ENCODE measurements at places on chromosomes 1 and 21. TPM values are rescaled to one million over a fixed set of nuclear protein-coding genes. Genes with fewer than 3 reads are reported as not detected.

DNA sequence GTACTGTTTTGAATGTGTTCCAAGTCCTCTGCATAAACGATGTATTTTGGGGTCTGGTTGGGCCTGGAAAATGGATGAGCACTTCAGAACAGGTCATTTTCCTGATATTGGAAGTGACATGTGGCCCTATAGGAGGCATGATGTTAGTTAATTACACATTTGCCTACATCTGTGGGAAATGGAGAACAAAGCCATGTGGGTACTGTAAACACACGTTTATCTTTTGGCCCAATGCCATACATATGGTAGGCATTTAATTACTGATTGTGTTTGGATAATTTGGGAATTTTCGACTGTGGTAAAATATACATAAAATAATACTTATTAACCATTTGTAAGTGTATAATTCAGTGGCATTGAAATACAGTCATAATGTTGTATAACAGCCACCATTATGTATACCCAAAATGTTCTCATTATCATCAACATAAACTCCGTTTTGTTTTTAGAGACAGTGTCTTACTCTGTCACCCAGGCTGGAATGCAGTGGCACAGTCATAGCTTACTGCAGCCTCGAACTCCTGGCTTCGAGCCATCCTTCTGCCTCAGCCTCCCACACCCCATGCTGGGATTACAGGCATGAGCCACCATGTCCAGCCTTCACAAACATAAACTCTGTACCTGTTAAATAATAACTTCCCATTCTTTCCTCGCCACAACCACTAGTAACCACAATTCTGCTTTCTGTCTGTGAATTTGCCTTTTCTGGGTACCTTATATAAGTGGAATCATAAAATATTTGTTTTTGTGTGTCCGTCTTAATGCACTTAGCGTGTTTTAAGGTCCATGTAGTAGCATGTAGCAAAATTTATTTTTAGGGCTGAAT, 11.9 kb upstream of the RNPEP start:
- no peak for DNase-seq

The SH2D1B gene
- total RNA-seq: 0.32 TPM

- no peak for DNase-seq
Observed at GRCh38 chr1:160743266-160743665, 4.2 kb downstream of the SLAMF7 start.

GRCh38 chr1:167648252-167648849, 18.3 kb downstream of the RCSD1 start:
- DNase-seq: no peak

- DNase-seq: no peak
Observed at GRCh38 chr1:38064197-38064903, 17.8 kb upstream of the POU3F1 start.

The NCAM2 gene
- not detected for total RNA-seq

DNA sequence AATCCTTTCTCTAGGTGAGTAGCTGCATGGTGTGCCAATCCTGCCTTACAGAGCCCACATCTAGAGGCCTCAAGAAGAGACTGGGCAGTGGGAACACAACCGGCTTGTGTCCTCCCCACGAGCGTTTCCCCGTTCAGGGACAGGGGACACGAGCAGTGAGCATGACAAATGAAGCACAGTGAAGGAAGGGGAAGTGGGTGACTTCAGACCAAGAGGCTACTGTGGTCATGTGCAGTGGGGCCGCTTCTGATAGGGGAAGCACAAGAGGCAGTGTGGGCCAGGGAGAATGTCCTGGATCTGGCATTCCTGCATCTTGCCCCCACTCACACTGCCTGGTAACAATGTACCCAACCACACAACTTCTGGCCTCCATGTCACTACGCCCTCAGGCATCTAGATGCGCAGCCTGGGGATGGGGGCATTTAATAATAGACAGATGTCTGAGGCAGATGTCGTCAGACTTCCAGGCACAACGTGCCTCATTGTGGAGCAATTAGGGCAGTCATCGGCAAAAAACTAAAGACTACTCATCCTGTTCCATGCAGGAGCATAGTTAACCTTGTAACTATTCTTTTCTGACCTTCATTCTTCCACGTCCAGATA, 155.6 kb upstream of the NBPF11 start:
- no peak for DNase-seq

- no peak for DNase-seq
Observed at GRCh38 chr1:204885288-204885711, 14.6 kb downstream of the NFASC start.

GRCh38 chr1:167638064-167638463, 8.0 kb downstream of the RCSD1 start:
- no peak for DNase-seq

All from activated T-cell treated with anti-CD3 and anti-CD28 coated beads, Interleukin-2, amount 50 U/mL, for 72 hours (primary cell).